ENCODE measurements at places on chromosomes 6 and 20.

GRCh38 chr6:154460306-154461071, 50.0 kb downstream of the CNKSR3 start:
- no peak overlapping the region for H3K4me3 ChIP-seq
- H3K36me3 ChIP-seq = no peaks in the 10 kb centered on the region
- no peak overlapping the region for H3K27ac ChIP-seq
- DNase-seq = no peak
- no peaks in the 10 kb centered on the region for H3K27me3 ChIP-seq

DNA sequence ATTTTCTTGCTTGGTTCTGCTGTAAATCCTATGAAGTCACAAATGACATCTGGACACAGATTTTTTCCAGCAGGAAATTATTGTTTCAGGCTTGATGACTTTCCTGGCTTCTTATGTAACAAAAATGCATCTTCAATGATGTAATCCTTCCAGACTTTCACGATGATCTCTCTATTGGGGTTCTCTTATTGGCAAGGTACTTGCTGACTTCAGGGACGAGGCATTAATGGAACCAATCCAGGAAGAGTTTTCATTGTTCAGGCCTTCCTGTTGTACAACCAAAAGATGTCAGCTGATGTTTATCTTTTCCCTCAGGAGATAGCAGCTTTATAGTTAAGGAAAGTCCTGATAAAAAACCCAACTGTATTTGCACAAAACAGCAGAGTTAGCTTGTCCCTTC, 118.5 kb upstream of the MMS22L start:
- H3K27me3 ChIP-seq = no peaks in the 10 kb centered on the region
- no peak overlapping the region for H3K4me3 ChIP-seq
- H3K4me1 ChIP-seq = no peaks in the 10 kb centered on the region
- H3K27ac ChIP-seq = no peak overlapping the region
- no peaks in the 10 kb centered on the region for H3K36me3 ChIP-seq

- no peak overlapping the region for H3K4me3 ChIP-seq
- DNase-seq = no peak
- H3K36me3 ChIP-seq = no peaks in the 10 kb centered on the region
- no peaks in the 10 kb centered on the region for H3K27me3 ChIP-seq
- H3K27ac ChIP-seq = no peak overlapping the region
- H3K4me1 ChIP-seq = no peaks in the 10 kb centered on the region
These were observed 754.8 kb upstream of the DEFB115 start for GRCh38 chr20:30502670-30503069.

DNA sequence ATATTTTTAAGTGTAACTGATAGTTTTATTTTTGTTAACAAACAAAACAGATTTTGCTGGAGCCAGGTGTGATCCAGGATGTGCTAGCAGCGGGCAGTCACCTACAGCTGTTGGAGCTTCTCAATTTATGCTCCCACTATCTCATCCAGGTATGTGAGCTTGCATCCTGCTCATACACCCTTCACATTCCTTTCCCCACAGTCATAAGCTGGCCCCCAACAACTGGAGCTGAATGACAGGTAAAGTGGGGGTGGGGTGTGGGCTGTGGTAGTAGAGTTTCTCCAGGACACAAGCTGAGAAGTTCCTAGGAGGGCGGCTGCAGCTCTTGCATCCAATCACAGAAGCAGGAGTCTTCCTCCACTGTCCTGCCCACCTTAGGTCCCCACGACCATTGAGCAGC, 140.1 kb downstream of the KLHL32 start:
- H3K4me1 ChIP-seq = peaks cover 4% of the 10 kb centered on the region
- DNase-seq = no peak
- no peaks in the 10 kb centered on the region for H3K27me3 ChIP-seq
- no peak overlapping the region for H3K27ac ChIP-seq
- no peak overlapping the region for H3K4me3 ChIP-seq
- no peaks in the 10 kb centered on the region for H3K36me3 ChIP-seq

DNA sequence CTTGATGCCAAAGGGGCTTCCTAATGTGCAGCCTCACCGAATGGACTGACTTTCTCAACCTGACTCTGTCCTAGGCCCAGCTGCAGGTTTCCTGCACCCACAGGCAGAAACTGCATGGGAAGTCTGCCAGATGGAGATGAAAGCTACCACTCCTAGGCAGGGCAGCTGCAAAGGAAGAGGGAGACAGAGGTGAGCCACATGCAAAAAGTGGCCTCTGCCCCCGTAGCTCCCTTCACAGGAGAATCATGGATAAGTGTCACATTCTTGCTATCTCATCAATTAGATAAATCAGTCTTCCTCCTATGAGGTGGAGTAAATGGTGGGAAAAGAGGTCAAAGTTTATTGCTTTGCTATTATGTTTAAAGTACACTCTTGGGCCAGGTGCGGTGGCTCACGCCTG, 191.3 kb downstream of the ALDH8A1 start:
- H3K4me1 ChIP-seq = peaks cover 7% of the 10 kb centered on the region
- no peak overlapping the region for H3K4me3 ChIP-seq
- no peak for DNase-seq
- no peak overlapping the region for H3K27ac ChIP-seq
- no peaks in the 10 kb centered on the region for H3K36me3 ChIP-seq
- H3K27me3 ChIP-seq = no peaks in the 10 kb centered on the region

GRCh38 chr6:12545619-12546409, 170.8 kb upstream of the PHACTR1 start:
- no peaks in the 10 kb centered on the region for H3K27me3 ChIP-seq
- no peak overlapping the region for H3K27ac ChIP-seq
- no peak overlapping the region for H3K4me3 ChIP-seq
- H3K4me1 ChIP-seq = peaks cover 14% of the 10 kb centered on the region

GRCh38 chr20:57622201-57622570, 2.0 kb upstream of the ZBP1 start:
- H3K27ac ChIP-seq = no peak overlapping the region
- peak; percentile 69 for DNase-seq
- H3K27me3 ChIP-seq = peaks cover 5% of the 10 kb centered on the region
- no peaks in the 10 kb centered on the region for H3K36me3 ChIP-seq
- peak overlapping the region; percentile 7 for H3K4me3 ChIP-seq
- H3K4me1 ChIP-seq = peaks cover 32% of the 10 kb centered on the region

- H3K27ac ChIP-seq = no peak overlapping the region
- no peaks in the 10 kb centered on the region for H3K36me3 ChIP-seq
- H3K27me3 ChIP-seq = no peaks in the 10 kb centered on the region
- no peak overlapping the region for H3K4me3 ChIP-seq
- no peak for DNase-seq
These were observed 245.3 kb downstream of the QKI start for GRCh38 chr6:163659803-163660202.

- no peak for DNase-seq
- peaks cover 8% of the 10 kb centered on the region for H3K4me1 ChIP-seq
- no peak overlapping the region for H3K27ac ChIP-seq
- peak overlapping the region; percentile 67 for H3K4me3 ChIP-seq
- H3K36me3 ChIP-seq = no peaks in the 10 kb centered on the region
These were observed 2.1 kb downstream of the MAFB start for GRCh38 chr20:40686893-40687292.

- DNase-seq = no peak
- peaks cover 26% of the 10 kb centered on the region for H3K4me1 ChIP-seq
- H3K27ac ChIP-seq = peak overlapping the region; percentile 50
- H3K27me3 ChIP-seq = no peaks in the 10 kb centered on the region
- no peak overlapping the region for H3K4me3 ChIP-seq
These were observed 269.4 kb upstream of the IRAK1BP1 start for GRCh38 chr6:78597966-78598365.

- H3K4me1 ChIP-seq = peaks cover 12% of the 10 kb centered on the region
- H3K27ac ChIP-seq = peak within 1 kb of the TSS; percentile 47
- DNase-seq = no peak
These were observed at the start of gene OGFR for GRCh38 chr20:62804627-62805154. Gene OGFR, plus strand, starts transcription at chr20:62804835. Its CDS starts 25 bp downstream, at chr20:62804860.

GRCh38 chr20:44523746-44524145, 1.9 kb upstream of the SERINC3 start:
- H3K27me3 ChIP-seq = no peaks in the 10 kb centered on the region
- H3K4me1 ChIP-seq = peaks cover 27% of the 10 kb centered on the region
- no peak overlapping the region for H3K27ac ChIP-seq
- no peaks in the 10 kb centered on the region for H3K36me3 ChIP-seq

GRCh38 chr6:67045076-67045475, 1338.0 kb upstream of the EYS start:
- no peaks in the 10 kb centered on the region for H3K27me3 ChIP-seq
- no peak for DNase-seq
- H3K4me1 ChIP-seq = no peaks in the 10 kb centered on the region
- H3K27ac ChIP-seq = no peak overlapping the region

GRCh38 chr20:20765696-20766365, 53.4 kb upstream of the RALGAPA2 start:
- H3K36me3 ChIP-seq = no peaks in the 10 kb centered on the region
- H3K4me3 ChIP-seq = no peak overlapping the region
- no peaks in the 10 kb centered on the region for H3K4me1 ChIP-seq
- H3K27ac ChIP-seq = no peak overlapping the region
- DNase-seq = no peak

DNA sequence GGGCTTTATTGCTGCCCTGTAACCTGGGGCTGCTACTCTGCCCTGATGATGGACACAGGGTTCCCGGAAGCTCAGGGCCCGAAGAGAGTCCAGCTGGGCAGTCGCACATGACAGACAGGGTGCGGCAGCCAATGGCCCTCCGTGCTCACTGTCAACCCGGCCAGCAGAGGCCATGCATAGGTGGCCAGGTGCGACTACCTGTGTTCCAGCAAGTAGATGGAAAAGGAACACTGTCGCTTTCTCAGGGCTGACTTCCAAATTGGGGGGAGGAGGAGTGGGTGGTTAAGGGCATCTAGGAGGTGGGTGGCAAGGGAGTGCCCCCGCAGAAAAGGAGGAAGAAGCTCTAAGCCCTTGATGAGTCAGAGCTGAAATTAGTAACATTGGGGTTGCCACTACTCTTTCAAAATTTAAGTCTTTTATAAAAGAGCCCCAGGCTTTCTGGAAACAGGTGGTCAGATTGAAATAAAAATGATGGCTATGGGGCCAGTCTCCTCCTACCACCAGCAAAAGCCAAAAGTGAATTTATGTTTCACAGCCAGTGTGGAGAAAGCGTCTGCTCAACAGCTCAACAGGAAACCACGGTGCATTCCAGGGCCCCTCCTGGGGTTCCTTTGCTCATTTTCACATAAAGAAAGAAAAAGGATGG, 2.3 kb upstream of the RAMACL start:
- H3K36me3 ChIP-seq = no peaks in the 10 kb centered on the region
- no peaks in the 10 kb centered on the region for H3K27me3 ChIP-seq
- no peak overlapping the region for H3K4me3 ChIP-seq
- DNase-seq = no peak
- no peak overlapping the region for H3K27ac ChIP-seq
- H3K4me1 ChIP-seq = no peaks in the 10 kb centered on the region

GRCh38 chr6:26021350-26022131, 58.9 kb downstream of the TRIM38 start:
- DNase-seq = no peak
- H3K4me1 ChIP-seq = peaks cover 37% of the 10 kb centered on the region
- peak overlapping the region; percentile 96 for H3K27ac ChIP-seq

- no peaks in the 10 kb centered on the region for H3K27me3 ChIP-seq
- no peaks in the 10 kb centered on the region for H3K4me1 ChIP-seq
- H3K36me3 ChIP-seq = no peaks in the 10 kb centered on the region
- no peak overlapping the region for H3K4me3 ChIP-seq
- no peak for DNase-seq
- no peak overlapping the region for H3K27ac ChIP-seq
These were observed 226.1 kb downstream of the OTOR start for GRCh38 chr20:16974080-16974854.

DNA sequence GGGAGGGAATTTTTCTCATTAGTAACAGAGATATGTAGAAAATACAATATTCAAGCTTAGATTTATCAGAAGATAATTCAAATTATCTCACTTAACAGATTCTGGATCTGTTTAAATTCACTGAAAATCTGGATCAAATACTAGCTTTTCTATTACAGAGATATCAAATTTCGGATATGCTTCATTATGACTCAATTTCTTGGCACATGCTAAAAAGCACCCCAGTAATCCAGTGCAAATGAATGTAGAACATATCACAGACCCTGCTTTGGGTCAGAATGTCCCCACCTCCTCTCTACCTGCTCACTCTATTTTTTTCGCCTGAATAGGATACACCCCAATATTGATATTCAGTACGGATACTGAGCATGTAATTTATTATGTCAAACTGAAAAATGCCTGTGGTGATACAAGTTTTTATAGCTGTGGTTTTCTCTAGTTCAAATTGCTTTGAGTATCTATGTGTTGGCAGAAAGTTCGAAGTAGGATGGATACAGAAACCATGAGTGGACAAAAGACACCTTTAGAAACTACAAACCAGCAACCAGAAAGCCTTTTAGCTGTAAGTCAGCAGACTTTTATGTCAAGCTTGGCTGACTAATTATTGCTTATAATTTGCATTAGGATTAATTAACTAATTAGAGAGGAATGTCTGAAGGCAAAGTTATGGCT, 290.0 kb downstream of the TFAP2B start:
- H3K4me3 ChIP-seq = no peak overlapping the region
- H3K27ac ChIP-seq = no peak overlapping the region

DNA sequence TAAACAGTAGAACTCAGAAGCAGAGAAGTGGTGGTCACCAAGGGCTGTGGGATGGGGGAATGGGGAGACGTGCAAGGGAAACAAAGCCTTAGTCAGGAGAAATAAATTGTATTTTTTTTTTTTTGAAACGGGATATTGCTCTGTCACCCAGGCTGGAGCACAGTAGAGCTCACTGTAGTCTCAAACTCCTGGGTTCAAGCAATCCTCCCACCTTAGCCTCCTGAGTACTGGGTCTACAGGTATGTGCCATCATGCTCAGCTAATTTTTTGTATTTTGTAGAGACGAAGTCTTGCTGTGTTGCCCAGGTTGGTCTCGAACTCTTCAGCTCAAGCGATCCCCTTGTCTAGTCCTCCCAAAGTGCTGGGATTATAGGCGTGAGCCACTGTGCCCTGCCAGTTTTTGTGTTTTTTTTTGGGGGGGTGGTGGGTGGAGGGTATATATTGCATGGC, 3.4 kb downstream of the HSPA1B start:
- H3K4me3 ChIP-seq = peak overlapping the region; percentile 97
- H3K27ac ChIP-seq = peak overlapping the region; percentile 50
- H3K4me1 ChIP-seq = peaks cover 18% of the 10 kb centered on the region
- no peak for DNase-seq
- peaks cover under 1% of the 10 kb centered on the region for H3K36me3 ChIP-seq

- H3K27ac ChIP-seq = no peak overlapping the region
- no peak overlapping the region for H3K4me3 ChIP-seq
- peaks cover 8% of the 10 kb centered on the region for H3K4me1 ChIP-seq
- no peaks in the 10 kb centered on the region for H3K36me3 ChIP-seq
- no peaks in the 10 kb centered on the region for H3K27me3 ChIP-seq
- no peak for DNase-seq
These were observed 263.0 kb downstream of the CDC5L start for GRCh38 chr6:44650495-44650894.

GRCh38 chr6:15829156-15829555, 166.3 kb upstream of the DTNBP1 start:
- no peaks in the 10 kb centered on the region for H3K36me3 ChIP-seq
- no peaks in the 10 kb centered on the region for H3K4me1 ChIP-seq
- H3K27ac ChIP-seq = no peak overlapping the region
- H3K4me3 ChIP-seq = no peak overlapping the region

All from keratinocyte (primary cell).